ENCODE measurements at places on chromosomes 5 and 9. TPM values are rescaled to one million over a fixed set of nuclear protein-coding genes. Genes with fewer than 3 reads are reported as not detected.

DNA sequence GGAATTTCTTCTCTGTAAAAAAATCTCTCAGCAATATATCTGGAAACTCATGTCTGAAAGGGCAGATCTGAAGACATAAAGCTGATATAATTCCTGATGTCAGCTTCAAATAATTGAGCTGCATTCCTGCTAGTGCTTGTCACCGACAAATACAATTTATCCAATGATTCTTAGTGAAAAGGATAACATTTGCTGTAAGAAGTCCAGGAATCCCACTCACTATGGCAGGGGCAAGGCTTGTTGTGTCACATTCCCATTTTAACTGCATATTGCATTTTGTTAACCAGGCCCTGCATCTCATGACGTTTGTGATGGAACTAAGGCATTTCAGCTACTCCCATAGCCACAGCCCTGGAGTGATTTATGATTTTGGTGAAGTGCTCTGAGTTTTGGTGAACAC, 160.1 kb upstream of the DAB2 start:
- DNase-seq = no peak

- no peak for DNase-seq
Measured at GRCh38 chr9:130069048-130069447, 15.3 kb downstream of the GPR107 start.

- DNase-seq = no peak
Measured at GRCh38 chr9:9536523-9536922, 1076.3 kb downstream of the PTPRD start.

DNA sequence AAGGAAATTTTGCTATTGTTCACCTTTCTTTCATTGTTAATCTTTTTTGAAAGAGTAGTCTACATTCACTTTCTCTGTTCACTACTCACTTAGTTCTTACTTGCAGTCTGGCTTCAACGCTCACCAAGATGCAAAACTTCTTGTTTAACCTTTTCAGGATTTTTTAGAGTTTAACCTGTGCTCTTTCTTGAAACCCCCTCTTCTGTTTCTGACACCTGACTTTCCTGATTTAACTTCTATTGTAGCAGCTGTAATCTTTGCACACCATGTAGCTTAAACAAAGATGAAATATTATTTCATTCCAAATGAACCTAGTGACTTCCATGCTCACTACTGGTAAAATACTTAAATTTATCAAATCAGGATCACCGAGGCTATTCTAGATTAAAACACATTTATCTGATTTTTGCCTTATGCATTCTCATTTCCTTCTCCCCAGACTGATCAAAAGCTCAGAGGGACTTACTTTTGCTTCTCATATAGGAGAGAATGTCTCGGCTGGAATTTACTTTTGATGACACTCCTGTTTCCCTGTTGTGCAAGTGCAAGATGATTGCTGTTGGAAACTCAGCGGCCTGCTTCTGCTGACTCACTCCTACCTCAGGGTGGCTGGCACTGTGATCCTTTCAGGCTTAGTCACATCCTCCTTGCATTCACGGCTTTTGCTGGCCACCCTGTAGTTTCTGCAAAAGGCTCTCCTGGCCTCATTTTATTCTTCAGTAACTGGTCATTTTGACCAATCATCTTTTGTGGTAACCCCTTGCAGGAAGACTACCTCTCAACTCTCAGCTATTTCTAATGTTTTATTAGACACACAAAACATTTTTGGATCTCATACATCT, 109.3 kb upstream of the IFNE start:
- peak; percentile 76 for DNase-seq

- no peak for DNase-seq
Measured at GRCh38 chr5:132257131-132258101, at the start of gene PDLIM4. Gene PDLIM4, plus strand, starts transcription at chr5:132257696. Its CDS starts 39 bp downstream, at chr5:132257735.

DNA sequence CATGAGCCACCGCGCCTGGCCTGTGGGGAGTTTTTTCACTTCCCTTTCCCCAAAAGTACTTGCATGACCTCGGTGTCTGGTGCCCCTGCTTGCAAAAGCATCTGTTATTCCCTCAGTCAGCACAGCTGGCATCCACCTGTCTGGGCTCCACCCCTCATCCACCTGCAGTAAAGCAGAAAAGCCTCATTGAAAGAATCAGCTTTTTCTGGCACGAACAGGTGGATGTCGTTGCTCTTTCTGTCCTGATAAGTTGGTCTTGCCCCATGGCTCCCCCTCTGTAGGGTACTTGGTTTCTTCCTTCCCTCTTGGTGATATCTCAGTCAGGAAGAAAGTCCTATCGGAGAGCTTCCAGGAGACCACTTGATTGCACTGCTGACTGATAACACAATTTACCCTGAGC, 37.4 kb downstream of the WWC1 start:
- no peak for DNase-seq

DNA sequence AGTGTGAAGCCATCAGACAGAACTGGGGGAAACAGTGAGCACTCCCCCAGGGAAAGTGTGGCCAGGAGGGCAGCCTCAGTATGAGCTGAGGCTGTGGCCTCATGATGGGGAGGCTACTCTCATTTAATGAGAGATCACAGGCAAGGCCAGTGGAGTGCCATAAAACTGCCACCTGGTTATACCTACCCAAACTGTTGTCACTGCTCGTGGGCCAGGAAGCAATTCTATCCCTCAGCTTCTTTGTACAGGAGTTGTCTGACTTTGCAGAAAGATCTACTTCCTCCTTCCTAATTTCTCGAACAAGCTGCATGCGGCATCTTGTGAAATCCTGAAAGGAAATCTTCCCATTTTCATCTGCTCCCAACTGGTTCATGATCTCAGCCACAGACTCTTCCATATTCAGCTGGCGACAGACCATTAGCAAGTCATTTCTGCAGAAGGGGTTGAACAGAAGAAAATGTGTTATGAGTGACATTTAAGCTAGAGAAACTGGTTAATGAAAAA, 50.0 kb downstream of the TSSK1B start:
- no peak for DNase-seq

GRCh38 chr5:95846554-95847260, 24.2 kb upstream of the GLRX start:
- no peak for DNase-seq

GRCh38 chr5:6568383-6568782, 64.5 kb downstream of the NSUN2 start:
- DNase-seq = no peak

GRCh38 chr5:149851211-149851610, 93.4 kb downstream of the PDE6A start:
- DNase-seq = no peak

DNA sequence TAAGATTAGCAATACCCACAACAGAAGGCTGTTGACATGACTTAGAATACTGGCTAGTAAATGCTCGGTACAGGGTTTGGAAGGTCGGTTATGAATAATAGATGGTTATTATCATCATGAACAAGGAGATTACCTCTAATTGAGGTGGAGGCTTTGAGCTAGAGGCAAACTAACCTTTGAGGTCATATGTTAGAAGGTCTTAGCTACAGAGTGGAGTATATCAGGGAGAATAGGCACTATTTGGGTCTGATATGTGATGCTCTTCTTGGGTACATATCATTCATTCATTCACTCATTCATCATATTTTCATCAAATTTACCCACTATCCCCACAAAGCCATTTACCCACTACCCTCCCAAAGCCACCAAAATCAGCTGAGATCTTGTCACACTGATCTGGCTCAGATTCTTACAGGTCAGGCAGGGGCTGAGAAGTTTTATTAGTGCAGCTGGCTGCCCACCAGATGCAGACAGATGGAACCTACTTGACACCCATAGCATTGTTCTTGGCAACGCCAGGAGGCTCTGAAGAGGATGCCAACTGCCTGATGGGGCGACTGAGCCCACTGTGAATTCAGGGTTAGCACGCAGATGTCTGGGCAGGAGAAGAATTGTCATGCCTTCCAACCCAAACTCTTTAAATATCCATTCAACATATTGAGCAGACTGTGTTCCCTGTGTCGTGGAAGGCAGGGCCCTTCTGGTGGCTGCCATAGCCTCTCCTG, 90.2 kb upstream of the SH3PXD2B start:
- no peak for DNase-seq

- DNase-seq = no peak
Measured at GRCh38 chr9:96048104-96048955, 172.8 kb downstream of the ERCC6L2 start.

- DNase-seq = peak; percentile 22
Measured at GRCh38 chr5:136729901-136730355, 364.6 kb upstream of the TRPC7 start.

DNA sequence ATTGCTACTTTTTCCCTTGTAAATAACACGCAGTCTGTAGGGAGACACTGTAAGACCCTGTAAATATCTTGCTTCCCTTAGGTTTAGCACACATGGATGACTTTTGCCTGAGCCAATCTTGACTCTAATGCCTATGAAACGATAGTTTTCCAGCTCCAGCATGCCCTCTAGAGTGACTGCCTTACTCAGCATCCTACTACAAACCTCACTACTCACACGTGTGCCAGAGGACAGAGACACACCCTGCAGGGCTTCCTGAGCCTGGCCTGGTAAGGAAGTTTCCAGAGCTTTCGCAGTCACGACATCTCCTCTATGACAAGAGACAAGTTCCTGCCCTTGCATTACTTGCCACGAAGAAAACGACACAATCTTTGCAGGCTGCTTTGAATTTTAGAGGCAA, 138.1 kb downstream of the ATPSCKMT start:
- no peak for DNase-seq

DNA sequence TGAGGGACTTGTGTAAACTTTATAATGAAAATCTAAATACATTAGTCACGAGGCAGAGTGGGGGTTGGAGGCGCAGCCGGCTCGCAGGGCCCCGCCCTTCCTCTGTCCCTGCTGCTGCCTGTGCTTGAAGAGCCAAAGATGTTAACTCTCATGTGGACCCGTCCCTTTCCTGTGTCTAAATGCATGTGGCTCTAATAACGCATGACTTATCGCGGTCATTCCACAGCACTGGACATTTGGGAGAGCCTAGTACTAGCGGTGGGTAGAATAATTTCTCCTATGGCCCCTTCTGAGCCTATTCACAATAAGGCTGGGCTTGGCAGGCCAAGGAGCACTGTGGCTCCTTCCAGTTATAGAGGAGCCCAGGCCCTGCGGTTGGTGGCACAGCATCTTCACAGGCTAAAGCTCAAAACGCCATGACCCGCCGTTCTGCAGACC, 82.3 kb upstream of the SIMC1 start:
- DNase-seq = no peak

GRCh38 chr9:120214332-120214731, 365.6 kb downstream of the CDK5RAP2 start:
- no peak for DNase-seq

DNA sequence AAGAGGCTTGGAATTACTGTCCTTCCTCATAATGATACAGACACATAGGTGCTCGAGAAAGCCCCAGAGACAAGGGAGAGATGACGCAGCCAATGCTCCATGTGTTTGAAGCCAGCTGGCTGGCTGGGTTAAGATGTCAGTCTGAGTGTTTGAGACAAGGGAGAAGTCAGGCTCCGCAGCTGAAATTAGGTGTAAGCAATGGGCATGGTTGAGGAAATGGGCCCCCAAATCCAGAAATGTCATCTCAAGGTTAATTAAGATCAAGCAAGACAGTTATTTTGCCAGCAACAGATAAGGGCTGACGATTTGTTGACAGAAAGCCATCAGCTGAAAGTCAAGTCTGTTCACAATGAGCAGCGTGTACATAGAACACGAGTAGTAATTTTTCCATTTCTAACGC, 713.4 kb downstream of the IRX1 start:
- DNase-seq = no peak

The CCDC180 gene
- 3.4 TPM for total RNA-seq

The ADAMTS16 gene
- 0.53 TPM for total RNA-seq

The RFESD gene
- total RNA-seq = 0.29 TPM

The IL9 gene
- not detected for total RNA-seq

The INSL6 gene
- not detected for total RNA-seq

The SLC6A7 gene
- not detected for total RNA-seq

The HRCT1 gene
- total RNA-seq = 0.47 TPM

The HAPLN1 gene
- total RNA-seq = not detected

The PCDHB7 gene
- total RNA-seq = 2.4 TPM

The SH3GL2 gene
- 3.6 TPM for total RNA-seq
